Fibroblast of villous mesenchyme (primary cell): ENCODE measurements at places on chromosomes 13 and 19. TPM values are rescaled to one million over a fixed set of nuclear protein-coding genes. Genes with fewer than 3 reads are reported as not detected.

The ODAD3 gene
- total RNA-seq: under 0.01 and 0.43 TPM in 2 replicates

The OVOL3 gene
- total RNA-seq: not detected in 2 replicates

The RNF225 gene
- under 0.01 TPM in 1 of 2 replicates, not detected in the other for total RNA-seq

The LAMP1 gene
- total RNA-seq: 101 and 110 TPM in 2 replicates

The ZNF561 gene
- total RNA-seq: 33.5 and 57.9 TPM in 2 replicates

The PRX gene
- 0.86 and 1.9 TPM in 2 replicates for total RNA-seq

The MUC16 gene
- total RNA-seq: under 0.01 TPM in 2 replicates

GRCh38 chr13:96671073-96671472 is 323.2 kb downstream of the OXGR1 start:
- no peak for DNase-seq

DNA sequence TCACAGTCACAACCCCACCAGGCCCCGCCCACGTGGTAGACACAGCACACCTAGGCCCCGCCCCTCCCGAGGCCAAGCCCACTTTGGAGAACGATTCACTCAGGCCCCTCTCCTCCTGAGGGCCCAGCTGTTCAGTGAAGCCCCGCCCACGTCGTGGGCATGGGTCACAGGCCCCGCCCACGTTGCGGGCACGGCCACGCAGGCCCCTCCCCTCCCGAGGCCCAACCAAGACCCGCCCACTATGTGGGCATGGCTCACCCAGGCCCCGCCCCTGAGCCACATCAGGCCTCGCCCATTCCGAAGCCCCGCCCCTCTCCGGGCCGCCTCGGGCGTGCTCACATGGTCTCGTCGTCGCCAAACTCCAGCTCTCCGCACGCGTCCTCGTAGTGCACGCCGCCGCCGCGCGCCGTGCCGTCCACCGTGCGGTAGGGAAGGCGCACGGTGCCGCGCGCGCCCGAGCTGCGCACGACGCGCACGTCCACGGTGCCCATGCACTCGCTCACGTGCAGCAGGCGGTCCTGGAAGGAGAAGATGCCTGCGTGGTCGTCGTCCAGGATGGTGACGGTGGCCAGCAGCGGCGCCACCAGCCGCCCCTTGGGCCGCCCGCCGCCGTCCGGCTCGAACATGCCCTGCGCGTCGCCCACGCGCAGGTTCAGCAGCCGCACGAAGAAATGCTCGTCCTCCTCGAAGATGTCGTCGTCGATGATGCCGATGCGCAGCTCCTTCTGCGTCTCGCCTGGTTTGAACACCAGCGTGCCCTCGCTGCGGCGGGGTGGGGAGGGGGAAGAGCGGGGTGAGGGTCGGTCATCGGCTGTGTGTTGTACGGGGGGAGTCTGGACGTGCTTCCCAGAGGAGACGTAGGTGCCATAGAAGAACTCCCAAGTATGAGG is 24.0 kb downstream of the SLC8A2 start:
- peak; percentile 17 for DNase-seq

DNA sequence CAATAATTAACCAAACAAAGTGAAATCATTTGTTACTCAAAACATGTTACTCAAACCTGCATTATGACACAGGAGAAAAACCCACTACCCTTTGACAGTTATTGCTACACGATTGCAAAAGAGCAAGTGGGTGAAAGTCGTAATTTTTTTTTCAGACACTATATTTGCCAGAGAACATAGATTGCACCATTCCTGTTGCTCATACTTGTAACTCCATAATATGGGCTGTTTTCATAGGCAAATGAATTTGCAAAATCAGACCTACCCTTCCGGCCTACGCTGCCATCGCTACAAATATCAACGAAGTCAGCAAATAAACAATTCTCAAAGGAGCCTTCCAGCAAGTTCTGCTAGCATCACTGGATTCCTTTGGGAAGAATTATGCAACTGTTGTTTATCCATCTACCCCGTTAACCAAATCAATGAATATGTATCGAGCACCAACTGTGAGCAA is 396.5 kb downstream of the IRS2 start:
- peak; percentile 95 for DNase-seq

GRCh38 chr13:114102131-114102520 is 30.3 kb downstream of the RASA3 start:
- DNase-seq: no peak

- no peak for DNase-seq
Observed at GRCh38 chr13:91203430-91203829, 144.1 kb upstream of the MIR17HG start.

DNA sequence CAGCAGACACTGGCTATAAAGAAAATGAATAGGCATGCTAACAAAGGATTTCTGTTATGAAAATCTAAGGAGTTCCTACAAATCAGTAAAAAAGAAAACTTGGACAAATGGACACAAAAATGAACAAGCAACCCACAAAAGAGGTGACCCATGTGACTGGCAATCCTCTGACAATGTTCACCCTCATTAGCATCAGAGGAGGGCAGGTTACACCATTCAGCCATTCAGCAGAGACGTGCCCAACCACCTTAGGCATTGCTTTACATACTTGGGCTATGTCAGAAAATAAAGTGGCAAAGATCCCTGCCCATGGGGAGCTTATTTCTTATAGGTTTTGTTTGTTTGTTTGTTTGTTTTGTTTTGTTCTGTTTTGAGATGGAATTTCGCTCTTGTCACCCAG is 46.0 kb downstream of the TNFRSF19 start:
- DNase-seq: no peak

- peak; percentile 38 for DNase-seq
Observed at GRCh38 chr19:10219678-10220077, 11.5 kb downstream of the S1PR2 start.

DNA sequence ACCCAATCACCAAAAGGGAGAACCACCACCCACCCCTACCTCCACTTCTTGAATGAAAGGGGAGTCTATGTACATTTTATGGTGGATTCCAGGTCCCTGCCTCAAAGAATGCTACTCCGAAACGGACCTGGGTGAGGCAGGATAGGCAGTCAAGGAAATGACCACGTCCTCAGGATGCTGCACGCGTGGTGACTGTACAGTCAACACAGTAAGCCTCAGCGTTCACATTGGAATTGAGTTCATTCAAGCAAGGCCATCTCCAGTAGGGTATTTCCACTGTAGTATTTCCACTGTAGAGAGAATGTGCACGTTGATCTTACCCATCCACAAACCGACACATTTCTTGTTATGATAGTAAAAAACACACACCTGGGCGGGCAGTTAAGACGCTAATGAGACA is 16.9 kb downstream of the ZSCAN5C start:
- DNase-seq: no peak

- peak; percentile 72 for DNase-seq
Observed at GRCh38 chr13:49681842-49682435, 9.3 kb downstream of the EBPL start.

- no peak for DNase-seq
Observed at GRCh38 chr13:46761866-46762265, 35.1 kb downstream of the ESD start.

DNA sequence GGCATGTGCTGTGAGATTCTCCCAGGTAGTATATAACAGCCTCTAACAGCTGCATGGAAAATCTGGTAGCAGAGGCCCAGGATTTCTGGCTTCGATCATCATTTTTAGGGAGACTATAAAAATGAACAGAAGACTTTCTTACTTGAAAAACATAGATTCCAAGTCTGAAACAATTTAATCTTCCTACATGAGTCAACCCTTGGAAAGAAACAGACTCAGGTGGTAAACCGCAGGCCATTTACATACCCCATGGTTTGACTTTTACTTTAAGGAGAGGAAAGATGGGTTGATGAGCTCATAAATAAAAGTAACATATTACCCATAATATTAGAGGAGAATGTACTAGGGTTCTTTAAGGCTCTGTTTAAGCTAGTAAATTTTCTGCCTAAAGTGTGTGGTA is 121.6 kb downstream of the CYSLTR2 start:
- peak; percentile 82 for DNase-seq

DNA sequence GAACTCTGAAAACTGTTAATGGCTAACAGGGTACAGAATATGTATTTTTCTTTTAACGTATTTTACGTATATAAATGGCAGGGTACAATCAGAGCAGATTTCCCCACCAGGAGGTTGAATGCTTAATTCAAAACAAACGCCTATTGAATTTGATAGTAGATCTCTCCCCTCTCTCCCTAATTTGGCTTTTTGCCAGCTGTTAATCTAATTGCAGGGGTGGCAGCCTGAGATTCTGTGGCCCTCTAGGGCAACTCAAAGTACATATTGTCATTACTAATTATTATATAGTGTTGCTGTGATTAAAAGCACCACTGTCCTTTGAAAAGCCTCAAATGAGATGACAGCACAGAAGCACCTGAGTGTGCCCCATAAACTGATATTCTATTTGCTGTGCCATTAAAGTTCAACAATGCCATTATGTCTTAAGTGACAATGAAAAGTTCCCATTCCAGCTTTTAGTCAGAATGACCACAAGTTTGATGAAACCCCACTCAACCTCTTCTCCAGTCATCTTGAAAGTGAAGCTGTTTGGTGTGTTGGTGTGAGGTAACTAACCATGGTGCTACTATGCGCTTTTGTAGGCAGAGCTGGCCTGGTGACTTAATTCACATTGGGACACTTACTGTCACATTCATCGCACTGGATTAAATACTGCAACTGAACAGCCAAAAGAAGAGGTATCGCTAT is 351.4 kb downstream of the KCNRG start:
- DNase-seq: no peak

- peak; percentile 52 for DNase-seq
Observed at GRCh38 chr13:35814605-35815011, 316.6 kb downstream of the DCLK1 start.

GRCh38 chr13:25575562-25575961 is 203.8 kb downstream of the ATP8A2 start:
- no peak for DNase-seq

- peak; percentile 51 for DNase-seq
Observed at GRCh38 chr19:19405971-19406877, 749 bp downstream of the GATAD2A start.

DNA sequence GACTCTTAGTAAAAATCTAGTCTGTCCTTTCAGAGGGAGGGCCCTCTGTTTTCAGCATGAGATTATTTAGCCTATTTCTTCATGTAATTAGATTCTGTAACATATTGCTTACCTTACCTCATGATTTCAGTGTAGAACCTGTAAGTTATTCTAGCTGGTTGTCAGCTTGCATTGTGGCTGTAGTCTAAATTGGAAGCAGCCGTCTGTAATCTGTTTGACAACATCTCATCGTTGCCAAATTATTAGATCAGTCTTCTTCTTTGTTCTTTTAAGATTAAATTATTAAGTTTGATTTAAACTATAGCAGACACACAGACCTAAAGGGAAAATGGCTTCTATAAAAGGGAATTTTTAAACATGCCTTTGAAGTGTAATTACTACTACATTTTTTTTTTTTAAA is 34.8 kb downstream of the SLAIN1 start:
- no peak for DNase-seq

GRCh38 chr19:39934584-39935363 is at the start of gene FCGBP:
TSS of gene FCGBP (minus strand) at chr19:39934634.
- DNase-seq: no peak

GRCh38 chr19:48051335-48052033 is 7.6 kb upstream of the CABP5 start:
- DNase-seq: no peak

DNA sequence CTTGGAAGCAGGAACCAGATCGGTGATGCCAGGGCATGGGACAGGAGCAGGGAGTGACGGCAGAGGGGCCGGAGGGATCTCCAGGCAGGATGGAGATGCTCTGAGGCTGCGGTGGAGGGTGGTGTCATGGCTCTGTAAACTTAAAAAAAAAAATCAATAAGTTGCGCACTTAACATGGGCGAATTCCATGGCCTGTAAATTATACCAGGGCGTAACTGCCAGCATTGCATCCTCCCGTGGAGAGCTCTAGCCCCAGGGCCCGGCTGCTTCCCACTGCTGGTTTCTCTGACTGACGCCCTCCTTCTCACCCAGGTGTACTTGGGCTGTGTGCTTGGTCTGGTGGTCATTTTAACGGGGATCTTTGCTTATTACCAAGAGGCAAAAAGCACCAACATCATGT is 8.7 kb downstream of the ATP12A start:
- DNase-seq: no peak

DNA sequence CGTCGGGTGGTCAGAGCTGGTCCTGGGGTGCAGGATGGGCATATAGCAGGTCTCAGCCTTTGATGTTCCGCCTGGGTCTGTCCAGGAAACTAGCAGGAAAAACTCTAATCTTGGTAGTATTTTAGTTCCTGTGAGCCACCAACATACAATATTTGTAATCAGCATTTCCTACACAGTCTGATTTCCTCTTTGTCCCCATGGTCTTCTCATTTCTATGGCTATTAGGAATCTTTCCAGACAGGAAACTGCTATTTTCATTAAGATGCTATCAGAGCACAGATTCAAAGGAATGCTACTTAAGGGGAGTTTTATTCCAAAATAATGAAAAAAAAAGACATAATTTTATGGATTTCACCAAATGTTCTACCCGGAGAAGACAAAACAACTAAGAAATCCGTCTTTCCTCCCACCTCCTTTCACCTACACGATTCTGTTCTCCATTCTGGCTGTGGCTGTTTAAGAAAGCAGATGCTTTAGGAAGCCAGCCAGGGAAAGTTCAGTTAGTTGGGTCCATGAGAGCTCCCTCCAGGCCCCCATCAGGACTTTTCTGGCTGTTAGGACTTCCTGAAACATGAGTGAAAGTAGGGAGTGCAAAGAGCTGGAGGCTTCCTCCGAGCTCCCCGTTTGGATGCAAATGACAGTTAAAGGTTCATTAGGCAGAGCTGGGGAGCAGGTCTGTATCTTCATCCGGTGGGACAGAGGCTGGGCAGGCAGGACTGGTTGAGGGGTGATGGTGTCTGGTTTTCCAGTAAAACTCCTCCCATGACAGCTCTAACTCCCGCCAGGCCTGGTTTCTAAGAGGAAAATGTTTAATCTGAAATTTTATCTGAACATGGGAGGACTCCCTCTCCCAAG is 36.3 kb downstream of the SHISA2 start:
- DNase-seq: no peak

DNA sequence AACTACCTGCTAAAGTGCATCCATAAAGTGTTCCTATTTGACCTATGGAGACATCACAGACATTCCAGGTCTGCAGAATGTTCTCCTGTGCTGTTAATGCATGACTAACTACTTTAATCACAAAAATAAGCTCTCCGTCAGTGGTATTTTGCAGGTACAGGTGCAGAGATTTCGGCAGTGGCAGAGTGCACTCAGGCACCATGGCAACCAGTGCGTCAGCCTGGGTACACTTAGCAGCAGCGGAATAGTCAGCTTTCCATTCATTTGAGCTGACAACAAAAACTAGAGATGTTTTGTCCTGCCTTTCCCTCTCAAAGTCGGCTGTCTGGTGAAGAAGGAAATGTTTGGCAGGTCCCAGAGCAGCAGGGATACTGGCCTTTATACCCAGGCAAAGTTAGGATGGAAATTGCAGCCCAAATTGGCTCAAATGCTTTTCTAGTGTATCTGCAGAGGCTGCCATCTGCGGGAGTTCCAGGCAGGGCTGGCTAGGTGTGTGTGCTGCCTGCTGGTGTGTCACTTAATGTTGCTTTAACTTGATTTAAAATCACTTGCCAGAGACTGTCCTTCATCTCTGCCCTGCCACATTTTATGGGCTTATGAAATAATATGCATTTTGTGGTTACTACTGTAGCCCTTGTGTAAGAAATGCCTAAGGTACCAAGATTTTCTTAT is 195.8 kb downstream of the RAP2A start:
- no peak for DNase-seq

DNA sequence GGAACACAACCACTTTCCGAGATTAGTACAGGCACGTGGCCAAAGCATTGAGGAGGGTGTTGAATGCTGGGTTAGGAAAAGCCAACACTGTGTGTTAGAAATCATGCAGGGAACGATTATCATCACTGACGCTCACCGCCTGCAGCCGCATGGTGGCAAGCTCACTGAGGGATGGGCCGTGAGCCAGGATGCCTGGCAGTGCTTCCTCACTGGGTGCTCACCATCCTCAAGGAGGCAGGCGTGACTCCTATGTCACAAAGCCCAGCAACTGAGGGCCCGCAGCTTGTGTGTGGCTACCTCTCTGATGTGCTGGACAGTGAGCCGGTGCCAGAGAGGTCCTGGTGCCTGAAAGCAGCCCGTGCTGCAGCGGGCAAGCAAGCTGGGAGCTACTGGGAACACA is 30.4 kb upstream of the TIMM44 start:
- no peak for DNase-seq
